ENCODE measurements at places on chromosomes 11 and 22.

DNA sequence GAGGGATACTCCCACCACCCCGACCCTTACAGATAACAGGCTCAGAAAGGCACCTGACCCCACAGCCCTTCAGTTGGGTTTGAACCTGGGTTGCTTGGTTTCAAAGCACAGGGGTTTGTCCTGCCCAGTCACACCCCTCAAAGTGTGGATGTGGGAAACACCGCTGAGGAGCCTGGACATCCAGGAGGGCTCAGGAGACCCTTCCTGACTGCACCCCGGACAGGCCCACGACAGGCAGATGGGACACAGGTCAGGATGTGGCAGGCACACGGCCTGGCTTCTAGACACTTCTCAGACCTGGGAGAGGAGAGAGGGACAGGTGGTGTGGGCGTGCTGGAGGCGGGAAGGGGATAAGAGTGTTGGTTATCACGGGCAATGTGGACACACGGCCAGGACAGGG is 932.3 kb downstream of the BRD1 start:
- DNase-seq = no peak
- no peaks in the 10 kb centered on the region for H3K36me3 ChIP-seq
- H3K4me1 ChIP-seq = no peaks in the 10 kb centered on the region
- no peaks in the 10 kb centered on the region for H3K27me3 ChIP-seq
- H3K27ac ChIP-seq = no peak overlapping the region

- no peak for DNase-seq
- H3K27me3 ChIP-seq = no peaks in the 10 kb centered on the region
- no peak overlapping the region for H3K4me3 ChIP-seq
- no peaks in the 10 kb centered on the region for H3K4me1 ChIP-seq
Measured at GRCh38 chr22:43515902-43516301, 104.1 kb downstream of the MPPED1 start.

- H3K4me3 ChIP-seq = no peak overlapping the region
- no peaks in the 10 kb centered on the region for H3K36me3 ChIP-seq
- H3K4me1 ChIP-seq = no peaks in the 10 kb centered on the region
Measured at GRCh38 chr11:94776351-94777321, 8.5 kb downstream of the AMOTL1 start.

DNA sequence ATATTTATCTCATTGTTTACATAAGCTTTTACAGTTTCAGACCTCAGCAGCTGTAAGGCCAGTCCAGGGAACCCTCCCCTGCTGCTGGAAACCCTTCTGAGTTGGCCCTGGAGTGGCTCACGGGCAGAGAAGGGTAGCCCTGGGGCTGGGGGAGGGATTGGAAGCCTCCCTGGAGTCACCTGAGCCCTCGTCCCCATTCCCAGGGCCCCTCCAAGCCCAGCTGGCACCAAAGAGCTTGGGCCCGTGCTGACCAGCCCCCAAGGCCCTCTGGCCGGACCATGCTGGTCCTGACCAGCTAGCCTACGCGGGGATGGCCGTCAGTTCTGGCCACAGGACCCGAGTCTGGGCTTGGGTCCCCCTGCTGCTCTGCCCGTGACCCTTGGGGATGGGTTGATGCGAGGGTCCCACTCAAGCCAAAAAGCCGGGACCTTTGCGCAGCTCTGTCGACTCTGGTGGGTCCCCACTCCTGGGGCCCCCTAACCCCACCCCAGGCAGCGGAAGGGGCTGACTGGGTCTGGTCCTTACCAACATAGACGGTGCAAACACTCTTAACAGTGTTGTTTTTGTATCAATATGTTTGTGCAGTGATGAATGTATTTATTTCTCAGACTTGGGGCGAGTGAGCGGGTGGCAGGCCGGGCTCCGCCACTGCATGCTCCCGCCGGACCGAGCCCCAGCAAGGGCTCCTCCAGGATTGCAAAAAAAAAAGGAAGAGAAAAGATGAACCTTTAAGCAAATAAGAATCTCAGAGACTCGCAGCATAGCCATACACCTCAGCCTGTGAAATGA is 17.5 kb upstream of the TMEM191C start:
- no peaks in the 10 kb centered on the region for H3K4me1 ChIP-seq
- peak; percentile 34 for DNase-seq
- no peak overlapping the region for H3K27ac ChIP-seq
- no peaks in the 10 kb centered on the region for H3K27me3 ChIP-seq
